ENCODE measurements at places on chromosomes 6 and 20.

GRCh38 chr6:137222381-137222780 lies 3.2 kb upstream of the IFNGR1 start:
- DNase-seq = no peak

- DNase-seq = no peak
These were observed 145.6 kb upstream of the ESR1 start for GRCh38 chr6:151661928-151662327.

DNA sequence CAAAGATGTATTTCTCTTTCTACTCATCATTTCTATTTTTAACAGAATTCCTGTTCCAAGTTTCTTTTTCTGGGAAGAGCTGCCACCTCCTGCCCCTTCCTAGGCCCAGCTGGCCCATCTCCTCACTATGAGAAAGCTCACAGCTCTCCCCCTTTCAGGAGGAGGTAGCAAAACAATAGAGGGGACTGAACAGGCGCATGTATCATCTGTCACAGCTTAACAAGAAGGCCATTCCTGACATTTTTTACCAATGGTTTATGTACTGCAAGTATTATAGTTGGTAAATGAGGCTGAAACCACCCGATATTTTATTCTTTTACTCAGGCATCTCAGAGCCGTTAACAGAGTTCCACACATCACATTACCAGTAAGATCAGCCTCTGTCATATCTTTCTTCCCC lies 103.7 kb upstream of the MTHFD1L start:
- DNase-seq = no peak

GRCh38 chr6:109944448-109944847 lies 33.7 kb upstream of the GPR6 start:
- DNase-seq = no peak

DNA sequence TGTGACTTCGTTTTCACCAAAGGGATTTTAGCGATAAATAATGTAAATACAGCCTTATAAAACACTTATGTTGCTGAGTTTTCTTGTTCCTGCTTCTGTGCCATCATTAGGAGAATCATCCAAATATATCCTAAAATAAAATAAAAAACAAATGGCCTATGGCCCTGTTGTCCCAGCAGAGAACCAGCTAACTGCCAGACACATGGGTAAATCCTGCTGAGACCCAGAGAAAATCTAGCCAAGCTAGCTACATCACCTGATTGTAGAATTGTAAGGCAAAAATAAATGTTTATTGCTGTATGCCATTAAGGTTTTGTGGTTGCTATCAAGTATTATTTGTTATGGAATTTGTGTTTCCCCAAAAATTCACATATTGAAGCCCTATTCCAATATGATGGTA lies 631.2 kb upstream of the SYNCRIP start:
- DNase-seq = no peak

DNA sequence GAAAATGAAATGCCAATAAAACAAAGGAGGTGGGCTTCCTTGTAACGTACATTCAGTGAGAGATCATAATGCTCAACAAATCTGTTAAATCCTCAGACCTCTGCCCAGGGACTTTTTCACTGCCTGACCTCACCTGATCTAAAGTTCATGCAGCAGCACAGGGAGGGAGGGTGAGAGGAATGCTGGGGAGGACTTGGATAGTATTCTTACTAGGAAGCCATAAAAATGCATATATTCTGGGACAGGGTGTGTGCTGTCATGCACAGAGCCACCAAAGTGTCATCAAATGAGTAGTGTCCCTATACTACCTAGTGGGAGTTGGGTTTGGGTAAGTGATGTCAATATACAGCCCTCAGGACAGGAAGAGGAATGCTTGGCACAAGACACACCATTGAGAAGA lies 32.6 kb downstream of the CLIC5 start:
- no peak for DNase-seq

DNA sequence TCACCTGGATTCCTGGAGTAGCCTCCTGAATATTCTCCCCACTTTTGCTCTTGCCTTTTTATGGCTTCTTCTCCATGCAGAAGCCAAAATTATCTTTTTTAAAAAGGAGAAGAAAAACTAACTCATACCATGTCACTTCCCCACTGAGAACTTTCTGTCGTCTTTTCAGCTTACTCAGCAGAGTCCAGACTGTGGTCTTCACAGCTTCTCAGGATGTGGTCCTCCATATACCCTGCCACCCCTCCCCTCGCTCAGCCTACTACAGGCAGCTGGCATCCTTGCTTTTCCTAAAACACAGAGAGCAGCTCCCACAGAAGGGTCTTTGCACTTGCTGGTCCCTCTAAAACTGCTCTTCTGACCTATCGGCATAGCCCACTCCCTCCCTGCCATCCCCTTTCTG lies 89.4 kb upstream of the ISM1 start:
- DNase-seq = no peak

- DNase-seq = no peak
These were observed 367.3 kb upstream of the IMPG1 start for GRCh38 chr6:76439811-76440210.

DNA sequence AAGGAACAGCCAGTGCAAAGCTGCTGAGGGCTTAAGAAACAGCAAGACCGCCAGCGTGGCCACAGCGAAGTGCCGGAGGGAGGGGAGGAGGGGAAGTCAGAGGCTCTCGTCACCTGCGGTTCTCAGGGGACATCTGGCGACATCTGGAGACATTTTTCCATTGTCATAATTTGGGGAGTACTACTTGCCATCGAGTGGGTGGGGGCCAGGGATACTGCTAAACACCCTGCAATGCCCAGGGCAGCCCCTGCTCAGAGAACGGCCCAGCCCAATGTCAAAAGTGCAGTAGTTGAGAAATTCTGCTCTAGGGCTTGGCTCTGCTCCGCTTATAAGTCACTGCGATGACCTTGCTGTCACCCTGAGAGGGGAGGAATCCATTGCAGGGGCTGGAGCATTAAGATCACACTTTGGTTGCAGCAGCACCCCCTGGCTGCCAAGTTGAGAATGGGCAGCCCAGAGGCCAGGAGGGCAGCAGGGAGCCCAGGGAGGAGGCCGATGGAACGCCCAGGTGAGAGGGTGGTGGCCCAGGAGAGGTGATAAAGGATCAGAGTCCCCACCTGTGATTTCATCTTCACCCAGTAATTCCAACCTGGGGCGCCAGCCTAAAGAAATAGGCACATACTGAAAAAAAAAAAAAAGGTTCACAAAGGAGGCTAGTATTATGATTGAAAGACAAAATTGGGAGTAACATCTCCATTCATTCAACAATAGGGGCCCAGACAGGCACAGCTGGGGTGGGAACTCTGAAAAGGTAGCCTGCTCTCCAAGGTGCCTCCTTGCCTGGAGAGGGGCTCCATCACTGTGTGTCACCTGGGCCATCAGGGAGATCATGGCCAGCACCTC lies 218.2 kb downstream of the BMP7 start:
- DNase-seq = no peak

- no peak for DNase-seq
These were observed 189.4 kb downstream of the ZFP64 start for GRCh38 chr20:52001999-52002666.

DNA sequence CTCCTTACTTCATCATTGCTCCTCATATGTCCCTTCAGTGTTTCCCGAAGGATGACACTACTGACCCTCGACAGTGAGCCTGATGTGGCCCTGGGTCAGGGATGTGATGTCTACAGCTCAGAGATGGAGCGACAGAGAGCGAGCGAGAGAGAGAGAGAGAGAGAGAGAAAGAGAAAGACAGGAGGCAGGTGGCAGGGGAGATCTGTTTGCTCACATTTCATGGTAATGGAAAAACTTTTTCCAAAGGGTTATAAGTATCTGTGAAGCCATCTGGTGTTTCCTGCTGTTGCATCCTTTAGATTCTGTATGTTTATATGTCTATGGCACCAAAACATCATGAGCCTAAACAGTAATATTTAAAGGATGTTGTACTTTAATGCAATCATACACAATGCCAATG lies 77.2 kb downstream of the PPP1R3G start:
- no peak for DNase-seq

DNA sequence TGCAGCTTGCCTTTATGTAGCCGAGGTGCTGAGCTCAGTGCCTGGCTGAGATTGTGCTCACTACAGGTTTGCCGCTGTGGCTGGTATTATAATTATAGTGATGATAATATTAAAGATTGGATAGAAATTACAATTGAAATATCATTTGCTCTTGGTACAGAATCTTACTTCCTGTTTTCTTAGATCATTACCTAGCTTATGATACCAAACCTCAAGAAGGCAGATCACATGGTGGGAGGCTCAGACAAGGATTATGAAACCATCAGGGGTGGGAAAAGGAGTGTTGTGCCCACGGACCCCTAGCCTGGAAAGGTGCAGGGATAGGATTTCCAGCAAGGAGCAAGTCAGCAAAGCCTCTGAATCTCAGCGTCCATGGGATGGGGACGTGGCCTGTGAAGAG lies 70.6 kb downstream of the IGF2R start:
- DNase-seq = no peak

DNA sequence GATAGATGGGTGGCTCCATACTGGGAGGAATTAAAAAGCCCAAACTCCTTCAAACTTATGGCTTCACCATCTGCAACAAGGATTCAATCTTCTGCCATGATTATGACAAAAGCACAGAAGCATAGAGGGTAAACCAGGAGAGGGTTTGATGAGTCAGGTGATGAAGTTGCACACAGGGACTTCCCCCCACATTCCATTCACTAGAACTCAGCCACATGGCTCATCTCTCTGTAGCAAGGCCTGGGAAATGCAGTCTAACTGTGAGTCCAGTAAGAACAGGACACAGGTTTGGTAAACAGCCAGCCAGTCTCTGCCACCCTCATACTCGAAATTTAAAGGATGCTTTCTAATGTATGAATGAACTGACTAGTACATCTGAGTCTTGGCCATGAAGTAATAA lies 142.9 kb downstream of the HIVEP2 start:
- DNase-seq = no peak

GRCh38 chr20:19330731-19331130 lies 118.3 kb downstream of the SLC24A3 start:
- DNase-seq = no peak

DNA sequence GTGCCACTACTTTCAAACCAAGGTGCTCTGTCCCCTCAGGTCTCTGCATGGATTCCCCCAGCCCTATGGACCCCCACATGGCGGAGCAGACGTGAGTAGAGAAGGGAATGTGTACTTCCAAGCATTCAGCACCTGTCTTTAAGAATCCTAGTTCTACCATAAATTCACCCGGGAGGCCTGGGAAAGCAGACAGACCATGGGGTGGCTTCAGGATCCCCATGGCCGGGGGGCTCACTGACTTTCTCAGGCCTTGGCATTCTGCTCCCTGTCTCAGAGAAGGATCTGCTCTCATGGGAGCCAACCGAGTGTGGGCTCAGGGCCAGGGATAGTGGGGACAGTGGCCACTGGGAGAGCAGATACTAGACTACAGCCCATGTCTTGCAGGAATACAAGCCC lies 2.3 kb downstream of the CDC25B start:
- no peak for DNase-seq

DNA sequence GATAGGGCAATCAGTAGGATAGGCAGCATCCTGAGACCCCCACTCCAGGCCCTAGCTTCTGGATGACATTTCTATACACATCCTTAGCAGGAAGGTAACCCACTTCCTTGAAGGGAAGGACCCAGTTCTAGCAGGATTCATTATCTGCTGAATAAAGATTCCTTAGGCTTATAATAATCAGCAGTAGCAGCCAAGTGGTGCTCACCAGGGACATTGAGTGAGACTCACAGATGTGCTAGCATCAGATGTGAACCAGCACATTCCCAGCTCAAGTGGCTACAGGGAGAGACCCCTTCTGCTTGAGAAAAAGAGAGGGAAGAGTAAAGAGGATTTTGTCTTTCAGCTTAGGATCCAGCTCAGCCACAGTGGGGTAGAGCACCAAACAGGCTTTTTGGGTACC lies 244.8 kb upstream of the UFL1 start:
- no peak for DNase-seq

DNA sequence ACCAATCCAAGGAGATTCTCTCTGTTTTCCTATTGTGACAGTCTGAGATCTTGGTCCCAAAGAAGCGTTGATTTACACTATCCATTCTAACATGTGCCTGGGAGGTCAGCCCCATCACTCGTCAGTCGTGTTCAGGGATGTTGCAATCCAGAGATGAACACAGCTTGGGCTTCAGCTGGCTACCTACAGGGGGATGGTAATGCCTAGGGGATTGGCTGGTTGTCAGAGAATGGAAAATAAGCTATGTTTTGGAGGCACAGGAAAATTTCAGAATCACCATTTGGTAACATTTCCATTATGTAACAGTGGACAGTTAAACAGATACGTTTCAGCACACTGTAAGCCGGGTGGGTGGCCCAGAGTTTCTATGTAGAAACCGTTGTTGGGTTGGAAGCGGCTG lies 147.1 kb upstream of the RALGAPA2 start:
- no peak for DNase-seq

DNA sequence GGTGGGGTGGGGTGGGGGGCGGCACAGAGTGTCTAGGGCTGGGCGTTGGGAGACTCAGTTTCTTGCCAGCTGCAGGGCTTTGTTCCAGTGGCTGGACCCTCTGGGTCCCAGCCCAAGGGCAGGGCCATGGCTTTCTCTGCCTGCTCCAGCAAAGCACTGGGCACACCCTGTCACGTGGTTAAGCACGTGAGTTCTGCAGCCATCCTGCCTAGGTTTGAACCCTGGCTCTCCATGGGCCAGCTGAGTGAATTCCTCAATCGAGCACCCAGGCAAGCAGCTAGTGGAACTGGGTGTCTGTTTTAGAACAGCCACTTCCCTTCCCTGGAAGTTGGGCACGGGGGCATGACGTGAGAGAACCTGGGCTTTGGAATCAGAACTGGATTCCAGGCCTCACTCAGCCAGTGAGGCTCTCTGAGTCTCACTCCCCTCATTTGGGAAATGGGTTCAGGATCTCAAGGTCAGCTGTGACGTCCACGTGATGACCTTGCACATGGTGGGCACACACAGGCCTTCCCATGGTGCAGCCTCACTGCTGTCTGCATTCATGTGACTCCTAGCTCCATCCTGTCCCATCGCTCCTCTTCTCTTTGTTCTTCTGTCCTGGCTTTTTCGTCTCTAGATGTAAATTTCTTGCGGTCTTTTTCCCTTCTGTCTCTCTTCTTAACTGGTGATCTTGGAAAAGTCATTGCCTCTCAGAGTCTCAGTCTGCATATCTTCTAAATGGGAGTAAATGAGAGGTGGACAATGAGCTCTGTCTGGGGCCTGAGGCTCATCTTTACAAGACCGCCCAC lies 45.9 kb downstream of the NOL4L start:
- DNase-seq = no peak

DNA sequence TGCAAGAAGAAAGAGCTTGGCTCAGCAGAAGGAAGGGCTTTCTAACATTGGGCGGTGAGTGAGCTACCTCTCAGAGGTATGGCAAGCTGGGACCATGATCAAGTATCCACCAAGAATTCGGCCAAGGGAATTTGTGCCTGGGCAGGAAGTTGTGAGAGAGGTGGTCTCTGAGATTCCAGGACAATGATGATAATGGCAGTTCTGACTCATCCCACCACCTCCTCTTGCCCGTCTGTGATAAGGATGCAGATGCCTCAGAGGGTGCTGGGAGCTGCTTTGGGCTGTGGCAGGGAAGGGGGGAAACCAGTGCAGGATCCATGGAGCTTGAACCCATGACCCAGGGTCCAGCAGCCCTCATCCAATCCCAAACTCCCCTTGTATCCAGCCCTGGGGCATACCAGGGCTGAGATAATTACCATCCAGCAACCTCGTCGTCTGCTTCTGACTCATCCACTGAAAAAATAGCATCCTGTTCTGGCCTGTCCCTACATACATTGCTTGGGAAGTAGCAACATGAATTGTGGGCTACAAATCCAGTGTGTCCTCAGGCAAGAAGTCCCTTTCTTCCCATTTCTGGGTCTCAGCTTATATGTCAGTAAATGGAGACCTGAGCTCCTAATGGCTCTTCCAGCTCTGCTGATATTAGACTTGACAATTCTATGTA lies 5.9 kb downstream of the TGM6 start:
- DNase-seq = no peak

Data from activated T-cell treated with anti-CD3 and anti-CD28 coated beads for 1 hour (primary cell).